Stimulated activated CD8-positive, alpha-beta memory T cell treated with anti-CD3 and anti-CD28 coated beads, Interleukin-12 subunit alpha, Interleukin-12 subunit beta, amount 100 ng/mL, for 1 hour (primary cell): ENCODE measurements at places on chromosomes 16 and 17.

DNA sequence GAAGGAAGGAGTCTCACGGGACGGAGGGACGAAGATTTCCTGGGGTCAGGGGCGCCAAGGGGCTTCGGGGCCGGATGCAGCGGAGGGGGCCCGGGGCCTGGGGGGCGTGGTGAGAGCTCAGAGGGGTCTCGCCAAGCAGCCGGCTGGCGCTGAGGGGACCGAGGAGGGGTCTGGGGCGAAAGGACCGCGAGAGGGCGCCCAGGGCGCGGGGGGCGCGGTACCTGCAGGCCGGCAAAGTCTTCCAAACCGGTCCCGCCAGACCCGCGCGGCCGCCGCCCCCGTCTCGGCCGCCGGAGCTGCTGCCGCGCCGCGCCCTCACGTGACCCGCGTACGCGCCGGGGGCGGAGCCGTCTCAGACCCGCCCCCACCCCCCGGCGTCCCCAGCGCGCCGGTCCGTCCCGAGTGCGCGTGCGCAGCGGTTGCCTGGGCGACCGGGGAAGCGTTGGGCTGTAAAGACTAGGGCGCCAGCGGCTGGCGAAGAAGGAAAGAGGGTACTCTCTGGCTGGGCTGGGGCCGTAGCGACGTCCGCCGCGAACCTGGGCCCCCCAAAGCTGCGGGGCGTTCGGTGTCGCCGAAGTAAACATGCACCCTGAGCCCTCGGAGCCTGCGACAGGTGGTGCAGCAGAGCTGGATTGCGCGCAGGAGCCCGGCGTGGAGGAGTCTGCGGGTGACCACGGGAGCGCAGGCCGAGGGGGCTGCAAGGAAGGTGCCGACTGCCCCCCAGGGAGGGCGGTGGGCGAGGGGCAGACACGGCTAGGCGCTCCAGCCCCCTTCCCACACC is at the start of the genes DNAAF1 and HSDL1:
Gene DNAAF1, plus strand, starts transcription at position 450 of the 781 bp plus-strand sequence. Its CDS starts 133 bp downstream, at position 583.
Gene HSDL1, minus strand, starts transcription at position 319 of the 781 bp plus-strand sequence. CDS start 13,856 bp downstream, outside the sequence.
- peak; percentile 91 for DNase-seq

GRCh38 chr17:58702045-58702476 is 9.7 kb downstream of the RAD51C start:
- DNase-seq, result no peak

DNA sequence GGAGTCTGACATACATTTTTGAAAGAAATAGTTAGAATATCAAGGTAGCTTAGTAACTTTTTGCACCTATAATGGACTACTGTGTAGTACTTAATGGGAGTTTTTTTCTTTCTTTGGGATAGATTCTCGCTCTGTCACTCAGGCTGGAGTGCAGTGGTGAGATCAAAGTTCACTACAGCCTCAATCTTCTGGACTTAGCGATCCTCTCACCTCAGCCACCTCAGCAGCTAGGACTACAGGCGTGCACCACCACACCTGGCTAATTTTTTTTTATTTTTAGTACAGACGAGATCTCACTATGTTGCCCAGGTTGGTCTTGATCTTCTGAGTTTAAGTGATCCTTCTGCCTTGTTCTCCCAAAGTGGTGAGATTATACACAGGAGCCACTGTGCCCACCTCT is 9.5 kb downstream of the TAOK1 start:
- no peak for DNase-seq

GRCh38 chr16:28898942-28899341 is 20.7 kb downstream of the ATP2A1 start:
- DNase-seq, result no peak

DNA sequence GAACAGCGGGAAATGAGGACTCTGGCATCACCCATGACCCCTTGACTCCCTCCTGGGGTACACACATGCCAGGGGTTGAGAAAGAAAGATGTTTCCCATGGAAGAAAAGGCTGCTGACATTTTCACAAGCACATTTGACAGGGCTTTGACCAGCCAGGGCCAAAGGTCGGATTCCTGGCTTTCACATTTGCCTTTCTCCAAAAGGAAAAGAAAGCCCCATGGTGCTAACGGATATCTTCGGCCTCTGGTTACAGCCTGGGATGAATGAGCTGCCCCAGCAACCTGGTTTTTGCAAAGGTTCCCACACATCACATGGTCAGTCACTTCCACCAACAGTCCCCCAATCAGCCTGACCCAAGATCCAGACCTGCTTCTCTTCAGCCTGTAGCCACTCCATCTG is 478.2 kb upstream of the CDH11 start:
- no peak for DNase-seq

GRCh38 chr16:80899809-80900592 is 95.6 kb upstream of the CDYL2 start:
- no peak for DNase-seq

- no peak for DNase-seq
Observed at GRCh38 chr17:49520386-49521087, 25.4 kb downstream of the NGFR start.

DNA sequence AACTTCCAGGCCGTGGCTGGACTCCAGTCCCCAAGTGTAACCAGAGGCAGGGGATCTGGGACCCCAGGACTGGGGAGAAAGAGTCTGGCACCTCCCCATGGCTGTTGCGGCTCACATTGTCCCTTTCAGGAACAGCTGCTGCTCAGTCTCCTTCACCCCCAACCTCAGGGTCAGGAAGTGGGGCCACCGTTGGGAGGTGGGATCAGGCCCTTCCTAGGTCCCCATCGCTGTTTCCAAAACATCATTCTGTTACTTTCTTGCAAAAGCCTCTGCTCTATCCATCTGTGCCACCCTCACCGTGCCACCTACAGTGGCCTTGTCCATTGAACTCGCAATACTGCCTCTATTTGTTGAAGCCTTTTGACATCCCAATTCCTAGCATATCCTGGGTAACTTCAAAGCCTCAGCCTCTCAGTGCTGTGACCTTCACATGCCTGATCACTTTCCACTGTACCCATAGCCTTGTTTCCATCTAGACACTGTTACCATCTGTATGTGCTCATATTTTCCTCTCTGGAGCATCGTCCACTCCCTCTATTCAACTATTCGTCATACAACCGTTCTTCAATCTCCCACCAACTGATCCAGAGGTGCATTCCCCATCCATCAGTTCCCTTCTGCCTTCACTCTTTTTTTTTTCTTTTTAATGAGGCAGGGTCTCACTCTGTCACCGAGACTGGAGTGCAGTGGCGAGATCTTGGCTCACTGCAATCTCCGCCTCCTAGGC is 15.0 kb upstream of the SRCIN1 start:
- DNase-seq, result no peak

GRCh38 chr16:73485880-73486279 is 438.0 kb upstream of the ZFHX3 start:
- DNase-seq, result no peak

- DNase-seq, result no peak
Observed at GRCh38 chr17:61005358-61005757, 327.7 kb downstream of the BCAS3 start.

GRCh38 chr17:76219670-76220383 is 20.5 kb downstream of the RNF157 start:
- DNase-seq, result no peak

DNA sequence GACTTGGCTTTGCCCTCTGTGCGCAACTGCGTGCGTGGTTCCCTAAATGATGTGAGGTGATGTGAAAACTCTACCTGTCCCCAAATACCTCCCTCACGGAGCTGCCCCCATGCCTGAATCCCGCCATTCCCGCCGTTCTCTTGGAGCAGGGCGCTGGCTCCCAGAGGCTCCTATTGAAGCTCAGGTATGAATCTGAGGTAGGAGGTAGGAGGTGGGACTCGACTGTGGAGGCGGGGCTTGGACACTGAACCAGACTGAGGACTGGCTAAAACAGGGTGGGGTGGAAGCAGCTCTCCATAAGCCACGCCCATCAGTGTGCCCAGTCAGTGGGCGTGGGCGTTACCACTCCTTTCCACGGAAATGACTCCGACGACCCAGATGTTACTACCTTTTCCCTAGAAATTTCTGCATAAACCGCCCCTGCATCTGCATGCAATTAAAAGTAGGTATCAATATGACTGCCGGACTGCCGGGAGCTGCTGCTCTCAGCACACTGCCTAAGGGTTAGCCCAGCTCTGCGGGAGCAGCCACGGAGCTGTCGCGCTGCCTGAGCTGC is 41.0 kb downstream of the FOXL1 start:
- DNase-seq, result no peak

GRCh38 chr17:37829592-37830123 is 84.8 kb upstream of the HNF1B start:
- no peak for DNase-seq

GRCh38 chr17:22266231-22266630 is 573.9 kb downstream of the KCNJ18 start:
- no peak for DNase-seq

DNA sequence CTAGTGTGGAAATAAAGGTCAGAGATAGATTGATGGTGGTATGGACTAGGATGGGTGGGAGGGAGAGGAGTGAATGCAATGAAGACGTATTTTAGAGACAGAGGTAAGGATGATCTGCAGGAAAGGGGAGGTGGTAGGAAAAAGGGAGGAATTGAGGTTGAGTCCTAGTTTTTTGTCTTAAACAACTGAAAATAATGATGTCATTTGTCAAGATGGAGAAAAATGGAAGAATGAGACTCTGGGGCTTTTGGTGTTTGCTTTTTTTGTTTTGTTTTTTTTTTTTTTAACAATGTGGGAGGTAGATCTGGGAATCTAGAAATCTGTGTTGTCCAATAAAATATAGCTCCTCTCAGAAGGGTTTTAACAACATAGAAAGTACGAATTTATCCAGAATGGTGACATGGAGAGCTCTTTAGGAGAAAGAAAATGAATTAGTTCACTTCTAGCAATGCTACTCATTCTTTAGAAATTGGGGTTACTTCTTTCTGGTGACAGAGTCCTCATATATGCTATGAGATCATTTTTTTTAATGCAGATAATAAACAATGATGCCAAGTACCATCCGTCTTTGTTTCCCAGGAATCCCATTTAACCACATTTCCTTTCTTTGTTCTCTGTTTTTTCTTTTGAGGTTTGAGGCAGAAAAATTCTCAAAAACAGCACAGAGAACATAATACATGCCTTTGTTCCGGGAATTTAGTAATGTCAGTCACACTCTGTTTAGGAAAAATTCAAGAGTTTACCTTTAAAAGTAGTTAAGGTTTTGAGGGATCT is 225.3 kb upstream of the COX10 start:
- DNase-seq, result no peak

GRCh38 chr16:50506543-50506937 is 41.7 kb upstream of the NKD1 start:
- DNase-seq, result no peak

DNA sequence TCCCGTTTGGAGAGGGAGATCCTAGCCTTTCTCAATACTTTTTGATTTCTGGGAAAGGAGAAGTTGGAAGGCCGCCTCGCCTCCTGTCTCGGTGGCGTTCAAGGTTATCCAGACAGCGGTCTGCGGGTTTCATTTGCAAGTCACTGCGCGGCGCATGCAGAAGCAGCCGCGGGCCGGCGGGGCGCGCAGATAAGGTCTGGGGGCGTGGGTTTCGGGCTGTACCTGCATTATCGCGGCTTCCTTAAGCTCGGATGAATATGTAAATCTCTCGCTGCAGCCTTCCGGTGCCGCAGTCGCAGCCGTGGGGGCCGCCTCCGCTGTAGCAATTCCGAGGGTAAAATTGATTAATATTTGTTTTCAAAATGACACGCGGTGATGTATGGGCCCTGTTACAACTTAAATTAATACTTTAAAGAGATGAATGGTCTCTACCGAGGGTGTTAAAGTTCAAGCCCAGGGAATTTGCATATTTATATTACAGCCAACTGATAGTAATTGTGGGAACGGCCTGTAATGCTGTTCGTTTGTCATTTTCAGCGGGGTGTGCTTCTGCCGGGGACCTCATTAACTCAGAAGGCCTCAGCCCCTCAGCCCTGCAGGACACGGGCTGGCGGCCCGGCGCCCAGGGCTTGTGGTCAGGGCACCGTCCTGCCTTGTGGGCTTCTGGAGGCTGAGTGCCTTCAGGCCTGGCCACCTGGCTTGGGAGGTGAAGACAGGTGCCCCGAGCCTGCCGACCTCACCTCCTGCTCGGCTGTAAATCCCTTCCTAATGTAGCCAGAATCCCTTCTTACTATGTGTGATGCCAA is 99.4 kb downstream of the CYLD start:
- peak; percentile 4 for DNase-seq

DNA sequence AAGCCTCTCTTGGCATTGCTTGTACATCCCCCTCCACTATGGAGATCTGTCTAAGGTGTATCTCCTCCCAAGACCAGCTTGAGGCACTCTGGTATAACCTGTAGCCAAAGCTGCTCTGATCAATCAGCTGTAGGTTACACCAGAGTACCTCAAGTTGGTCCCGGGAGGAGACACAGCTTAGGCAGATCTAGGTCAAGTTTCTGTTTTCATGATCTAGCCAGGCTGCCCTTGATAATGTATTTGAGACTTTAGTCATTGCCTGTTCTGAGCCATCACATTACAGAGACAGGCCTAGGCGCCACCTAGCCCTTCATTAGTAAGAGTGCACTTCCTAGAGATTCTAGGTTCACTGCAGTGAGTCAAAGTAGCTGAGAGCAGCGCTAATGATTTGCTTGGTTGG is 31.4 kb downstream of the ASGR1 start:
- no peak for DNase-seq

DNA sequence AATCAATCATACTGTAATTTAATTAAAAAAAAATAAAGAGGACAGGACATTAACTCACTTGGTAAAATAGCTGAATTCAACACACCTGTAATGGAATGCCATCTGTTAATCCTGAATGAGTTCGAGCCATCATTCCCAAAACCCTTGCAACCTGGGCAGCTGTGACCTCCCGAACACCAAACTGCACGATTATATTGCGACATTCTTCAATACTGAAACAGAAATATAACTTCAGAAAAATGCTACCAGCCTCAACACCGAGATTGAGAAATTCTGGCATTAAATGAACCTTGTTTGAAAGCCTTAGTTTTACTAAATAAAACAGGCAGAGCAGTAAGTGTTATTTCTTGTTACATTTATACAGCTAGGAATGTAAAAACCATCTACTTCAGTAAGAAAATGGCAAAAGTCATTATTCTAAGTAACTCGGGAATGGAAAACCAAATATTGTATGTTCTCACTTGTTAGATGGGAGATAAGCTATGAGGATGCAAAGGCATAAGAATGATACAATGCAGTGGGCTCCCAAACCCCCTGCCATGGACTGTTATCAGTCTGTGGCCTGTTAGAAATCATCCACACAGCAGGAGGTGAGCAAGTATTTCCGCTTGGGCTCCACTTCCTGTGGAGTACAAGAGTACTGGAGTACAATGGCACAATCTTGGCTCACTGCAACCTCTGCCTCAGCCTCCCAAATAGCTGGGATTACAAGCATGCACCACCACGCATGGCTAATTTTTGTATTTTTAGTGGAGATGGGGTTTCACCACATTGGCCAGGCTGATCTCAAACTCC is 46.5 kb downstream of the CNOT1 start:
- no peak for DNase-seq

DNA sequence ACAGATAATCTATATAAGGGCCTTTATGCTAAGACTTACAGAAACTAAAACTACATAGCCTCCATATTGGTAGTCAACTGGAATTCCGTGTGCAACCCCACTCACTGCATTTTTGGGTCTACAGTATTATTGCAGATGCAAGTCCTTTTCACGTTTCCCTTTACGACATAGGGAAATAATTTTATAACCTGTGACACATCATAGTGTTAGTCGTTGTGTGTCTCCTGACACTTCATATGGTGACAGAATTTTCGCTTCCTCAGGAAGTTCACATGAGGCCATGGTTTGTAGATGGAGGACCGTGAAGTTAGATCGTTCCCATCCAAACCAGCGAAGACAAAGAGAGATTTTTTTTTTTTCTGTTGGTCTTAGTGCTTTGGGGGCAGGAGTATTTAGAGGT is 15.7 kb upstream of the MRC2 start:
- DNase-seq, result no peak
